ENCODE measurements at places on chromosomes 1 and 21. TPM values are rescaled to one million over a fixed set of nuclear protein-coding genes. Genes with fewer than 3 reads are reported as not detected.
A peak's percentile ranks its signal among the peaks of the same experiment; 100 is the strongest.

Gene F5
- 0.16 TPM for total RNA-seq

Gene PTCH2
- total RNA-seq, result 0.36 TPM

Gene BRWD1
- 80.5 TPM for total RNA-seq

- peak; percentile 70 for DNase-seq
These were observed 20.3 kb downstream of the TGFB2 start for GRCh38 chr1:218365226-218365999.

Gene TNFRSF1B
- 10.7 TPM for total RNA-seq

DNA sequence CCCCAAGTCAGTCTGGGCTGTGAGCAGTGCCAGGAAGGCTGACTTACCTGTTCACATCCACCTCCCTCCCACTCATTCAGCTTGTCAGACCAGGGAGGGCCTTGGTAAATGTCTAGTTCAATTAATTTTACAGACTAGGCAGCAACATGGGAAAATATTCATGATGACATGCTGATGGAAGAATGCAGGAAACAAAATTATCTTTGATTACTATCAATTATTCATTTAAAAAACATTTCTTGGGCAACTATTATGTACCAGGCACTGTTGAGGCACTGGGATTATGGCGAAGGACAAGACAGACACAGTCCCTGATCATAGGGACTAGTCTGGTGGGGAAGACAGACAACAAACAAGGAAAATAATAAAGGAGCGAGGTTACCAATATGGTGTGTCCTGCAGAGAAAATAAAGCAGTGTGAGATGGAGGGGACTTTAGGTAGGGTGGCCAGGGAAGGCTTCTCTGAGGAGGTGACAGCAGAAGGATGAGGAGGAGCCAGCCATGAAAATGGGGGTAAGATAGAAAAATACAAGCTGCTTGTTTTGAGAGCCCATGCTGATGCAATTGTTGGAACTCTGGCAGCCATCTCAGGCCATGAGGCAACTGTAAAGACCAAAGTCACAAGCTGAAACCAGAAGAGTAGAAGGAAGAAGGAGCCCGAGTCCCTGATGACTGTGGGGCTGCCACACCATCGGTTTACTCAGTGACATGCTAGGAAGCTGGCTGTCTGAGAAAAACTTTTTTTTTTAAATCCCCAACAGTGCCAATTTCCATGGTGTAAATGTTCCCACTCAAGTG, 14.0 kb downstream of the TRIM62 start:
- no peak for DNase-seq

DNA sequence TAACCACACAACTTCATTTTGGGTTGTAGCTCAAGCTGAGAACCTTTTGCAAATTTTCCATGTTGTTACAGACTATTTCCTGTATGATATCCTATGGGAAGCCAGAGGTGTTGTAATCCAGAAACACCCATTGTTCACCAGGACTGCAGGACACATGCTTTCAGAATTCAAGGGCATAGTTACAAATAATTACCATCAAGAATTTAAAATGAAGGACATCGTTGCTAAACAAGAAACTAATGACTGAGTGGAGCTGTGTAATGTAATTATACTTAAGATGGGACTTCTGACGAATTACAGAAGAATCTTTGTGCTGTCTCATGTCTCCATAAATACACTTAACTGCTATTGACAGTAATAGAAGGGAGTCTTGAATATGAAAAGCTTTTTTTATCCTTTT, 47.6 kb upstream of the HOOK1 start:
- peak; percentile 32 for DNase-seq

- DNase-seq, result peak; percentile 95
These were observed 1.7 kb downstream of the RAB7B start for GRCh38 chr1:206001476-206001888.

Gene RBP7
- not detected for total RNA-seq

Measured in fibroblast of the aortic adventitia (primary cell).